ENCODE measurements at places on chromosomes 7 and 10. TPM values are rescaled to one million over a fixed set of nuclear protein-coding genes. Genes with fewer than 3 reads are reported as not detected.

DNA sequence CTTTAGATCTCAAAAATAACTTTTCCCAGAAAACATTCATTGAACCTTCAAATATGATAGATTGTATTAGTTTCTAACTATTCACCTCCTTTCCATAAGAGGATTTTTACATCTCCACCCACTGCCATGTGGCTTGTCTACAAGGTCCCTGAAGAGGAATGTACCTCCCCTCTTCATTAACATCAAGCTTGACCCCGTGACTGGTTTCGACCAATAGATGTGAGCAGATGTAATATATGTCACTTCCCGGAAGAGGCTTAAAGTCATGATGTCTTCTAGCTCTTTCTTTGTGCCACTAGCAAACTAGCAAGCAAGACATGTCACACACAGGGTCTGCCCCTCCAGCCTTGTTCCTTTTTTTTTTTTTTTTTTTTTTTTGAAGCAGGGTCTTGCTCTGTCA lies 6.9 kb downstream of the BAZ1B start:
- DNase-seq: no peak

- DNase-seq: no peak
Measured at GRCh38 chr7:117667456-117667855, 187.6 kb downstream of the CFTR start.

GRCh38 chr7:24024276-24025068 lies 259.5 kb upstream of the NPY start:
- DNase-seq: no peak

DNA sequence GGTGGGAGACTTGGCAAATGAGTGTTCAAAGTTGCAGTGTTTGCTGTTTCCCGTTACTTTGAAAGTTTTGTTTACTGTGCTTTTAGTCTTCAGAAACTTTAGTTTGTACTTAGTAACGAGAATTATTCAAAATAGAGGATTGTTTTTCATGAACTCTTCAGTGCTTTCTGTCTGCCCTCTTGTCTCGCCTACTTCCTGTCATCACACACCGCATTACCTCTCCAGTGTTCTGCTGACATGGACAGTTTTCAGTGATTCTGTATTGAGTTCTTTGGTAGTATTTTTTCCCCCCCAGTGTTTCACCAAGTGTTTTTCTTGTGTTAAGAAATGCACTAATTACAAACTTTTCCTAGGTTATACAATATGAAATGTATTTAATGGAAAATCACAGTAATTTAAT lies 207.0 kb downstream of the MLLT10 start:
- DNase-seq: no peak

DNA sequence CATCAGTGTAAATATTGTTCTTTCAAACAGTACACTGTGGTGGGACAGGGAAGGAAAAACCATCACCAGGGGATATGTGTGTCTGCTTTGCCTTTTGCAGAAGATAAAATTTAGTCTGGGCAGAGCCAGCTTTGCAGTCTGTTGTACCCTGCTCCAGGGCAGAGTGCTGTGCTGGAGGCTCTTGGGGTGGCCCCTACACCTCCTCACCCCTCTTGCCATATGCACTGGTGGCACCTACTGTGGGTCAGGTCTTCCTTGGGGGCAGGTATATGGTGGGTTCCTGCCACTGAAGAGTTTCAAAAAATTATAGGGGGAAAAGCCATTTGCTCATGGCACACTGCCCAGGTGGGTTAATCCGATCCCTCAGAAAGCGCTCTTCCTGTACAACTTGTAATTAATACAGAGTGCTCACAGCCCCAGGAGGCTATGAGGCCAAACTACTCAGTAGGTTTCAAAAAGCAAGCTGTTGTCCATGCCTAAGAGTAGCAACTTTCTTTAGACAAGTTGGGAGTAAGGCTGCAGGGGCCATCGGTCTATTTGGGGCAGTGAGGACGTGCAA lies 112.7 kb upstream of the BMPER start:
- DNase-seq: no peak

- DNase-seq: no peak
Measured at GRCh38 chr7:87128861-87129267, 23.4 kb upstream of the DMTF1 start.

DNA sequence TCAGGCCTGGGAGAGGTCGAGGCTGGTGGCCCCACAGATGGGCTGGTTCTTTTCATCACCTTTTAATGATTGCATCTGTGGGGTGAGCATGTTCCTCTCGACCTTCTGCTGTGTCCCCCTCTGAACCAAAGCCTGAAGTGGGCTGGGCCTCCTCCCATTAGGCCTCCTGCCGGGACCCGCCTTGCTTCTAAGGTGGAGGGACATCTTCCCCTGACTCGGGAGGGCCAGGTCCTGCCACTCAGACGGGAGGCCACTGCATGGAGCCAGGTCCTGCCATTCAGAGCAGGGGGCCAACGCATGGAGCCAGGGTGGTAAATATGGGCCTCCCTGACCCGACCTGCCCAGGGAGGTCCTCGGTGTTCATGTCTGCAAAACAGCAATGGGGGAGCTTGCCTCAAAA lies 188.4 kb downstream of the EBF3 start:
- DNase-seq: no peak

- DNase-seq: peak; percentile 65
Measured at GRCh38 chr7:132655131-132655727, 79.0 kb upstream of the PLXNA4 start.

GRCh38 chr7:139360948-139361307 lies 1.2 kb downstream of the LUC7L2 start:
- no peak for DNase-seq

DNA sequence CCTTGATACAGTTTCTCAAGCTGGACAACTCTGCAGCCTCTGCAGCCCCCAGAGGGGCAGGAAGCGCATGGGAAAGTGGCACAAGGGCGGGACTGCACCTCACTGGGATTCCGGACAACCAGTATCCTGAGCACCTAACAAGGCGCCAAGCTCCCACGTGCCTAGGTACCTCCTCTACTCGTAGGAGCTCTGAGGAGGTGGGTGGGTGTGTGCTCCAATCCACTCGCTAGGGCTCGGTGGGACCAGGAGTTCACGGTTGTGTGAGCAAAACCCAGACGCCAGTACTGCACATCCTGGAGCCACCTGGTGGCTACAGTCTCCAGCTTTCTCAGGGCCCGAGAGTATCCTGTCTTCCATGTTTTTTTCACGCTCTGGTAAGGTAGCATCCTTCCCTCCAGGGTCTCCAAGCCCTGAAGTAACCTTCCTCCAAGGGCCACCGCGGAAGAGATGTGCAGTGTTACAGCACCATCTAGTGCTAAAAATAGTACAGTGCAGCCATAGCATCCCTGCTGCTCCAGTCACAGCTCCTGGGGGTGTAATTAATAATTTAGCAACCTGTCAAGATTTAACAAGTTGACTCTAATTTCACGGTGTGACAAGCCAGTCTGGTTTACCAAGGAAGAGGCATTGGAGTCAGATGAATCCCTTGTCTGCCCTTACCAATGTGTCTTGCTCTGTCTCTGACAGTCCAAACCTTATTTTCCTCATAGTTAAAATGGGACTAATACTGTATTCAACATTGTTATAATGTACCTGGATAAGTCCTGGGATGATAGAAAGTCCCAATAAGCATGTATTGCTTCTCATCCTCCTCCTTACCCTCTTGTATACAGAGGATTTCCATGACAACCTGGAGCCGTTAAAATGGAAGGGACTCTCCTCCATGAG lies 70.4 kb downstream of the HERPUD2 start:
- DNase-seq: no peak

DNA sequence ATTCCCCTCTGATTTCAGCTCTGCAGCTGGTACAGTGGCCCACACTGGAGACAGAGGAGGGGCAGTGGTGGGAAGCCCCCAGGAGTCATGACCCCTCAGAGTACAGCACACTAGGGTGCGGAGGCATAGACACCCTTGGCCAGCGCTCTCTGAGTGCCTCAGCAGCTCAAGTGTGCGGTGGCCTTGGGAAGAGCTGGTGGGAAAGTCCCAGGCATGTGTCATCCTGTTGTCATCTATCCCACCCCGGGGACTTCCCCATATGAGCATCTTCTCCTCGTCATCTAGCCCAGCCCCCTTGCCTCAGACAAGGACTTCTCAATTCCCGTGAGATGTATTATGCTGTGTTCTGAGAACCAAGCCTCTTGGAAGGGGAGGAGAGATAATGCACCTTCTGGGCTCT lies 15.6 kb upstream of the PPIF start:
- no peak for DNase-seq

DNA sequence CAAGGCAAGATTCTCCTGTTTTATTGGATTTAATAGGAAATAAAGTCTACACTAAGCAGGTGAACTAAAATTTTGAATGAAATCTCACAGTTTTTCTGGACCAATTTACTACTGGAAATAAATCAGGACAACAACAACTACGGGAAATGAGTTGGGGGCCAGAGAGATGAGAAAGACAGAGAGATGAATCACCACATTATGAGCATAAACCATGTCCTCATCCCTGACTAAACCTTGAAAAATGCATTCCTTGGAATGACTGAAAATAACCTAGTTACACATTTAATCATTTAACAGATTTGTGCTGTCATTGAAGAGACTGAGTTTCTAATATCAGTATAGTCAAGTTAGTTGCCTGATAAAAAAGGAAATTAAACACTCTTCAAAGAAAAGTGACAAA lies 608.4 kb upstream of the KCND2 start:
- DNase-seq: no peak

GRCh38 chr10:33566001-33566400 lies 231.5 kb upstream of the NRP1 start:
- no peak for DNase-seq

OR2F2 gene
- not detected for total RNA-seq

STEAP1B gene
- total RNA-seq: 0.29 TPM

CRHR2 gene
- total RNA-seq: not detected

FAM237B gene
- total RNA-seq: not detected

EPHA1 gene
- 51.7 TPM for total RNA-seq

FBXO24 gene
- 0.97 TPM for total RNA-seq

TEX36 gene
- not detected for total RNA-seq

TMEM270 gene
- total RNA-seq: not detected

FEZF1 gene
- total RNA-seq: not detected

APBB1IP gene
- 2.5 TPM for total RNA-seq

GNAT3 gene
- not detected for total RNA-seq

Measured in lower leg skin (tissue), 4 donors.